Choroid plexus epithelial cell (primary cell): ENCODE measurements at places on chromosomes 3 and 15.
A peak's percentile ranks its signal among the peaks of the same experiment; 100 is the strongest.

DNA sequence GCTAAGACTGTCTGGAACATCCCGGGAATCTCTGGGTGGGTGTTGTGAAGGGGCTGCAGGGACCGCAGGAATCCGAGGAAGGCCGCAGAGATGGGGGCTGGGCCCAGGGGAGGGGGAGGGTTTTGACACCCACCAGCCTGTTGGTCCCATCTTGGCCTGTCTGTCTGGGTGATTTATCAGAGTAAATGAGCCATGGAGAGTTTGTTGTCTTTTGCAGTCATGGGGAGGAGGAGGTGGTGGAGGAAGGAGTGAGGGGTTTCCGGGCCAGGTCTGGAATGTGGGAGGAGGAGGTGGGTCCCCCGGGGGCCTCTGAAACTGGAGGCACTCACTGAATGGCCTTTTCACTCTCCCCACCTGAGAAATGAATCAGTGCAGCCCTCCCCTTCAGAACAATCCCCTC, 11.5 kb downstream of the SEMA3F start:
- DNase-seq: no peak

GRCh38 chr3:99669879-99670555, 31.6 kb downstream of the COL8A1 start:
- DNase-seq: peak; percentile 53

DNA sequence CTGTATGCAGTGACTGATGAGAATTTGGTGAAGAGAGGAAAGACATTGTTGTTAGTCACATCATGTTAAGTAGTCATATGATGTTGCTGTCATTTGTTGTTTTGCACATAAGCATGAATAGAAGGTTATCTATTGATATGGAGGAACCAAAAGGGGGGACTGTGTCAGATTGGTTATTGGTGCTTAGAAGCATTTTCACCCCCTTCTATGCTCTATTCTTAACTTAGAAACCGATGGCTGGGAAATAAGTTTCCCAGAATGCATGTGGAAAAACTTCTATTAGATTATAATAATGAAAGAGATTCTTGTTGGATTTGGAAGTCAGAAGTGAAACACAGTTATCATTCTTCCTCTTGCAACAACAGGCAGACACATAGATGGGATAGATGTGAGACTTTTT, 33.2 kb upstream of the CADM2 start:
- DNase-seq: no peak

- no peak for DNase-seq
Observed at GRCh38 chr3:57545636-57546268, 1.6 kb upstream of the DNAH12 start.

- DNase-seq: no peak
Observed at GRCh38 chr15:93305306-93305705, 216.3 kb upstream of the RGMA start.

DNA sequence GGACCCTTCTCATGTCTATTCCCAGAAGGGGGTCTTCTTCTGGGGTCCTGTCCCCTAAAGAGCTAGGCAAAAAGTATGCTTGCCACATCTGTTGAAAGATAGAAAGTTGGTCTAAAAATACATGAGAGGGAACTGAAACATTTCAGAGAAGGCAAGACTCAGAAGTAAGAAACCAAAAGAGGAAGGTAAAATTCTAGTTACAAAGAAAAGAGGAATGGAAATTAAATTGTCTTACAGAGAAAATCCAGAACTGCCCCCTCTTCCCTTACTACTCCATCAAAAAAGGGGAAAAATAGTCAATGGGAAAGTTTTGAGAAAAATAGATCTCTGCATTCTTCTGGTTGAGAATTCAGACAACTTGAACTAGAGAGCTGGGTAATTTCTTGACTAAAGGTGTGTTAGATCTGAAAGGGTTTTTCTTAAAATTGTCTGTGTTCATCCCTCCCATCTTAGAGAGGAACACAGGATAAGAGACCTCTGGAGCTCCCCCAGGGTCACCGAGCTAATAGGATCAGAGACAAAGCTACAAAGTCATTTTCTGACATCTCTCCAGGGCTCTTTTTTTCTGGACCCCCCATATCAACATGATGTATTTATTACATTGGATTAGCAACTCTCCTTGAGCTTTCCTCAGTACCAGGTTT, 32.3 kb upstream of the CCR2 start:
- DNase-seq: no peak

DNA sequence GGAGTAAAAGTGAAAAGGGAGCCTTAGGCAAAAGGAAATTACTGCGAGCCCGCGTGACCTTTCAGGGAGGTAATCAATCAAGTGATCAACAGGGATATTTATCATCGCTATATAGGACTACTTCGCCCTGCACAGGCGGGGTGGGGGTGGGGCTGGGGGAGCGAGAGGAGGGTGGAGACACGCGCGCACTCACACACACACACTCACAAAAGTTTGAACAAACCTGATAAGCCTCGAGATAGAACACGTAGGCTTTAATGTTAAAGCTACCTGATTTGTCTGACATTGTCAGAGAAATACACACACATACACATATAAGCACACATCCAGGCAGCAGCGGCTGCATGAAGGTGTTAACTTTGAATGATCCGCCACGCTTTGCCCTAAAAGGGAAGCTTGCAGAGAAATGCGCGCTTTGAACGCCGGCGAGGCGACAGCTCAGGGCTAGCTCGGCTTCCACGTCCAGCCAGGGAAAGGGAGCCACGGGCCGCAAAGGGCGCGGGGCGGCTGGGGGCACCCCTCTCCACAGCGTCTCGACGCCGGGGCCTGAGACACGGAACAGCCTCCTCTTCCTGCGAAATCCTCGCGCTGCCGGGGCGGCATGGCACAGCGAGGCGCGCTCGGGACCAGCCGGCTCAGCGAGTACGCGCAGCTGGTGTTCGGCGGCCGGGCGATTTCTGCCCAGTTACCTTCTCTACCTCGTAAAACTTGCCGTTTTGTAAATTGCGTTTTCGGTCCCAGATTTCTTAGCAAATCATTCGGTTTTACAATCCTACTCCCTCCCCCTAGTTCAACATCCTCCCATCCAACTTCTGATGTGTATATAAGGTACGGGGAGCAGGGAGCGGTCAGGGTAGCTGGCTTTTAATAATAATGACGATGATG, 4.8 kb upstream of the MECOM start:
- peak; percentile 19 for DNase-seq

GRCh38 chr3:171390051-171390941, 69.9 kb downstream of the TNIK start:
- DNase-seq: no peak

- DNase-seq: no peak
Observed at GRCh38 chr15:78350058-78350457, 9.9 kb downstream of the CRABP1 start.

GRCh38 chr3:34323517-34323916, 525.1 kb downstream of the PDCD6IP start:
- no peak for DNase-seq

- peak; percentile 98 for DNase-seq
Observed at GRCh38 chr3:28940530-28940929, 340.3 kb upstream of the RBMS3 start.

DNA sequence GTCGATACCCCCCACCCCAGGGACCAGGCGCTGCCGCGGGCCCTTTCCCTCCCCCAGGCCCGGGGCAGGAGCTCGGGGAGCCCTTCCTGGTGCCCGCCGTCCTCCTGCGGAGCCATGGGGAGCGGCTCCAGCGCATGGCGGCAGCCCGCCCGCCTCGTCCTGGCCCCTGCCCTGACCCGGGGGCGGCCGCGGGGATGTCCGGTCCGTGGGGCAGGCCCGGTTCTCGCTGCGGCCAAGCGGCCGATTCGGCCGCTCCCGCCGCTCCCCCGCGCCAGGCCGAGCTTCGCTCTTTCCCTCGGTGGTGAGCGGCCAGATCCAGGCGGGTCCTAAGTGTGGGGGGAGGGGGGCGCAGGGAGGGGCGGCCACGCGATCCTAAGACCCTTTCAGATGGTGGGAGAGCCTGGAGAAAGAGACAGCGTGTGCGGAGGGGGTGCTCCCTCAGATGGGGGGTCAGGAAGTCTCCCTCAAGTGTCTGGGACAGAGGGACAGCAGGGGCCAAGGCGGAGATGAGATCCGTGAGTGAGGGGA, 1.3 kb downstream of the NEIL1 start:
- DNase-seq: no peak

DNA sequence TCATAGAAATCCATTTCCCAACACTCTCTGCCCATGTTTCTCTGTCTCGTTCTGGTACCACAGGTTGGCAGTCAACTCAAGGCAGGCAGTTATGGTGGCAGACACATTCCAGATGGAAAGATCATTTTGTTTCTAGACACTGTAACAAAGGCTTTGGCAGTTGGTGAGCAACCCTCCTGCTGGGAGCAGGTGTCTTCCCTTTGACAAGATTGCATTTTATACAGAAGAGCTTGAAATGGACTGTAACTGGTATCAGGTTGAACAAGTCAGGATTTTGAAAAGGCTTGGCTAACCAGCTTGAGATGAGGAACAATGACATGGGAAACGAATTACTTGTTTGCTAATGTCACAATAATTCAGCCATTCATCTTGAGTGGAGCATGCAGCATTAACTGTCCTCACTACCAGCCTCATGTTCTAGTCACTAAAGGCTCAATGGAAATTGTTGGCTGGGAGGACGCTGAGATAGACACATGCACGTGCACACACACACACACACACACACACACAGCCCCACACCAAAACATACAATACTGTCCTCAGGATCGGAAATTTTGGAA, 170.0 kb downstream of the SEMA6D start:
- no peak for DNase-seq

DNA sequence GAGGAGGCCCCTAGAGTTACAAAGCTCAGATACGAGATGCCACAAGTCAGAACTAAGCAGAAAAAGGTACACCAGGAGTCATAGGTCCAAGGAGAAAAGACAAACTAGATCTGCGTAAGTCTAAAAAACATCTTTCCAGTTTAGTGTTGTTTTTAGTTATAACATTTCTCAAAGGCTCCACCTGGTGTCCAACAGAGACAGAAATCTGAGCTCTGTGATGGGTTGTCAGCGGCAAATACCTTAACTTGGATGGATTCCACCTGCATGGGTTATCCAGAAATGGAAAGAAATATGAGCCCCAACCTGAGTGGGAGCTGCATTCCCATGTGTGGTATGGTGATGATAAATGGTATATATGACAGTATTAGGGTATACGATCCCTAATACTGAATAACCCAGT, 238.6 kb upstream of the CHRM5 start:
- peak; percentile 43 for DNase-seq

DNA sequence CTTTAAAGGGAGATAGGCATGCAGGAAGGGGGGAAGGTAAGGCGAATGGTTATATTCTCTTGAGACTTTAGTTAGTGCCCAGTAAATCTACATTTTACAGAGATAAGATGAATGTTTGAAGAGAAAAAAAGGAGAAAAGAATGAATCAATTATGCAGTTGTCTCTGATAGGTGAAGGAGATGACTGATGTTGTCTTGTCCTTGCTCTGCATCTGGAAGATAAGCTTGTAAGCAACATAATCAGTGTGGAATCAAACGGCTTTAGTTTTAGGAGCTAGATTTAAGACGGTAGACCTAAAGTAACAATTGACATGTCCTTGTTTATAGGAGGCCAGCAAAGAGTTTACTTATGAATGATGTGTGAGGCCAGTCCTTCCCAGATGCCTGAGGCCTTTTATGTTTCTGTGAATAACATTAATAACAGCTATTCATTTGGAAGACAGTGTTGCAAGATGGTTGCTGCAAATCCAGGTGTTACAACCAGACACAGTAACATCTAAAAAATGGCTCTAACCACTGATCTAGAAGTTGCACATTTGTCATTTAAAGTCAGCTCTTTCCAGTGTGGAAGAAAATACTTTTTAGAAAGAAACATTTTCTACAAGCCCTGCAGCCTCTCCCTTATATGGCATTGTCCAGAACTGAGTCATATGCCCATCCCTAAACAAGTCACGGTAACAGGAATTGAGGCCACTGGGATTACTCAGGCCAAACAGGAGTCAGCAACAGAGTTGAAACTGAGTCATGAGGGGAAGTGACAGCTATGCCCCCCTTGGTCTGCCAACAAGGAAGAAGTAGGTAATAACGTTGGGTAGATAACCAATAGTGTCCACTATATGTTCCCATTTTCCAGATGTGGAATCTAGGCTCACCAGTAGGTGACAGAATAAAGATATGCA, 77.5 kb upstream of the FBN1 start:
- peak; percentile 50 for DNase-seq

DNA sequence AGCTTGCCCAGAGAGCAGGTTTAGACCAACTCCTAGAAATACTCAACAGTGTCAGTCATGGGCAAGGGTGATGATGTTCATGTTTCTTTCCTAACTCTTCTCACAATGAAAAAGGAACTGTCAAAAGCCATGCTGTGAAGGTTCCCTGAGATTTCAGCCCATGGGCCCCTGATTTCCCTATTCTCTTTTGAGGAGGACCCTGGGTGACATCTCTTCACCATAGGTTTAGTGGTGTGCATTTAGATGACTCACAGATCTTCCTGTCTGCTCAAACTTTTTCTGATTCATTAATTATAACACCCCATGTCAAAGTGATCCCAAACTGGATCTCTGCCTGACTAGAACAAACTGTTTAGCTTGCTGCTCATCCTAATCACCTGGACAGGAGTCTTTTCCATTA, 108.0 kb downstream of the BBX start:
- DNase-seq: no peak

DNA sequence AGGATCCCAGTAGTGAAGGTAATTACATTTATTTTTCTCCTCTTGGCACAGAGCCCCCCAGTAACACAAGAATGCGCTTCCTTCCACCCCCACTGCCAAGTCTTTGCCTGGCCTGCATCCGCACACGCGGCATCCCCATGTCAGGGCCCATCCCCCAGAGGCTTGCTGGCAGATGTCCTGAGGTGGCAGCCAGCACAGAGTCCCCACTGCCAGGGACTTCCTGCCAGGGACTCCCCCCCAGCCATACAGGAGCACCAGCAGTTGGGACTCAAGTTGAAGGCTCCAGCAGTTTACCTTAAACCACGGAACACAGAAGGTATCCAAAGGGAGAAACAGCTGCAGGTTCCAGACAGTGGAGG, 41.0 kb downstream of the MEGF11 start:
- no peak for DNase-seq

DNA sequence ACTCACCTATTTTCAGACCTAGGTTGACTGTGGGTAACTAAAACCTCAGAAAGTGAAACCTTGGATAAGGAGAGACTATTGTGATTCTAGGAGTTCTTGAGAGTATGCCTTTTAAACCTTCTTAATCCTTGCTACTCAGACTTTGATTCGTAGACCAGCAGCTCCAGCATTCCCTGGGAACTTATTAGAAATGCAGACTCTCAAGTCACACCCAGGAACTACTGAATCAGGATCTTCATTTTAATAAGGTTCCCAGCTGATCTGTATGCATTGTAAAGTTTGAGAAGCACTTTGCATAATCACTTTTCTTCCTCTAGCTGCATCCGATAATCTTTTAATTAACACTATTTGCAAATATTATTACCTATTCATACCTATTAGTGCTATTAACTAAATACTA, 480.3 kb upstream of the KCNMB2 start:
- no peak for DNase-seq

GRCh38 chr15:67835297-67836133, 4.3 kb downstream of the RNU6-1 start:
- DNase-seq: no peak
